Fibroblast of skin of back (primary cell): ENCODE measurements at places on chromosomes 16 and 17.

- DNase-seq: no peak
Observed at GRCh38 chr17:81482673-81483072, 29.9 kb downstream of the ACTG1 start.

GRCh38 chr17:2028234-2028614 is 1.7 kb upstream of the DPH1 start:
- no peak for DNase-seq

DNA sequence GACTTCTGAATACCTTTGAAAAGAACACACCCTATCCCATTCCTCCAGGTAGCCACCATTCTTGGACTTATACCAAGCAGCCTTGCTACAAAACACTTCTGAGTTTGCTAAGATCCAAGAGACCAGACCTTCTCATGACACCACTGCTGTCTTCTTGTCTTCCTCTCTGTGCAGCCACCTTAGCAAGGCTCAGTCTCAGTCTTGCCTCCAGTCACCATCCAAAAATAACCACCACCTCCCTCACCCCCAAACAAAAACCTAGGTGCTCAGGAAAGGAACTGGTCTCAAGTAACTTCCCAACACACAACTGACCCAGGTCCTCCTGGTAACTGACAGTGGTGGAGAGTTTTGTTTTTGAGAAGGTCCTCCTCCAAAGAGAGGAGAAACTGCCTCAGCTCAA is 90.9 kb upstream of the CORO6 start:
- DNase-seq: no peak

- peak; percentile 90 for DNase-seq
Observed at GRCh38 chr17:77470800-77471733, 330.3 kb downstream of the SEC14L1 start.

- peak; percentile 79 for DNase-seq
Observed at GRCh38 chr17:42363767-42364585, 24.3 kb downstream of the STAT3 start.

DNA sequence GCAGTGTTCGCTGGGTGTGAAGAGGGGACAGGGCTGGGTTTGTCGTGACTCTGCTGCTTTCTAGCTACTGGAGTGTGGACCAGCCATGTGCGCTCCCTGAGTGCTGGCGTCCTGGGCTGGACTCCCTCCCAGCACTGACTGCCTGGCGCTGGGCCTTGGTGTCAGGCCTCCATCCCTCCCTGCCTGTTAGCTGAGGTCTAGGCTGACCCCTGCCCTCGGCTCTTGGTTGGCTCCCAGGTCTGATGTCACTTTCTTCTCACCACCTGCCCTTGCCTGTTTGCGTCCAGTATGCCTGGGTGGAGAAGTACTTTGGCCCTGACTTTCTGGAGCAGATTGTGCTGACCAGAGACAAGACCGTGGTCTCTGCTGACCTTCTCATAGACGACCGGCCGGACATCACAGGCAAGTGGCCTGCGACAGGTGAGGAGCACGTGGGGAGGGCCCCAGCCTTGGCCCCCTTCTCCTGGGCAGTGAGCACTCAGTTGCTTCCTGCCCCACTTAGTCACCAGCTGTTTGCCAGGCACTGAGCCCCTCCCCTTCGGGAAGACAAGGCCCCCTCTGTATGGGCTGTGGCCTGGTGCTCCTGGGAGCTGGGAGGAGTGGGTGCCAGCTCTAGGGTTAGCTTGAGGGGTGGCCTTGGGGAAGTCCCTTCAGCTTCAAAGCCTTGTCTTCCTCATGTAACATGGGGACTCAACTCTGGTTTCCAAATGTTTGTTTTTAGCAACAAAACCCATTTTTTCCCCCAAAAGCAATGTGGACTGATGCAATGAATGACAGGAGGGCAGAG is 41.5 kb downstream of the NT5M start:
- DNase-seq: no peak

DNA sequence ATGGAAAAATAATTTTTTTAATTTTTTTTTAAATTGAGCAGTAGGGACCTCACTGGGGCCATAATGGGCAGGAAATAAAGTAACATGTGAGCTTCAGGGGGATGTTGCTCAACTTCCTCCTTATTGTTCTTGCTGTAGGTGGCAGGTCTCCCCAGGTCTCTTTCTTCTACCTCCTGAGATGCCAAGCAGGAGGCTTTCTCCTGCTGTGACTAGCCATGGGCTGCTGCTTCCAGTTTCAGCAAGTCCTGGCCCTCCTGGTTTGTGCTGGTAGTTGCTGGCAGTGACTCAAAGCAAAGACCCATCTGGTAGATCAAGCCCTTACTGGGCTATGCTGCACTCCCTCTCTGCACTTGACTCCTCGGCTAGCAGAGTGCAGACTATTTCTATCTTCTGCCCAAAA is 2.3 kb downstream of the DPEP2NB start:
- no peak for DNase-seq

DNA sequence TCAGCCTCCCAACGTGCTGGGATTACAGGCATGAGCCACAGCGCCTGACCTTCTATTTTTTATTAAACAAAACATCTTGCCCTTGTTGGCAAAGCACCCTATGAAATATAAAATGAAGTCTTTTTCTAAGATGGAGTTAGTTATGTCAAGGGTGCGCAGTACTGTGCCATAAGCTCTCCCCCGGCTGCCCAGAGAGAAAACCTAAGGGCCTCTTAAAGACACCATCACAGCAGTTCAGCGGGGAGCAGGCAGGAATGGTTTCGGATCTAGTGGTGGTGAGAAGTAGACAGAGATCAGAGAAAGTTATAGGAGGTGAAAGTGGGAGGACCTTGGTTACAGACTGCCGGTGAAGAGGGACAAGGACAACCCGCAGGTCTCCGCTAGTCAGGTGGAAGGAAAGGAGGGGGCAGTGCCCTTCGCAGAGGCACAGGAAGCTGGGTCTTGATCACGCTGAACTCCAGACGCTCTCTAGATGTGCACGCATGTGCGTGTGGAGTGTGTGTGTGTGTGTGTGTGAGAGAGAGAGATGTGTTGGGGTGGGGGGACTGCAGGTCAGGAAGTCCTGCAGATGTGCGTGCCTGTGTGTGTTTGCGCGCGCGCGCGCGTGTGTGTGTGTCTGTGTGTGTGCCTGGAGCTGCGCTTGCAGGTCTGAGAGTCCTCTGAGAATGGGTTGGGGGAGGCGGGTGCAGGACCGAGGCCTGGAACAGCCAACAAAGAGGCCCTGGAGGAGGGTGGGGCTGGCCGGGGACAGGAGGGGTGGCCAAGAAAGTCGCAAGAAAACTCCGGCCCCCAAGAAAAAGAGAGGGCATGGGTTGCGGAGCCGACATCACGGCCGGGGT is 748 bp upstream of the CMTM3 start:
- peak; percentile 65 for DNase-seq

DNA sequence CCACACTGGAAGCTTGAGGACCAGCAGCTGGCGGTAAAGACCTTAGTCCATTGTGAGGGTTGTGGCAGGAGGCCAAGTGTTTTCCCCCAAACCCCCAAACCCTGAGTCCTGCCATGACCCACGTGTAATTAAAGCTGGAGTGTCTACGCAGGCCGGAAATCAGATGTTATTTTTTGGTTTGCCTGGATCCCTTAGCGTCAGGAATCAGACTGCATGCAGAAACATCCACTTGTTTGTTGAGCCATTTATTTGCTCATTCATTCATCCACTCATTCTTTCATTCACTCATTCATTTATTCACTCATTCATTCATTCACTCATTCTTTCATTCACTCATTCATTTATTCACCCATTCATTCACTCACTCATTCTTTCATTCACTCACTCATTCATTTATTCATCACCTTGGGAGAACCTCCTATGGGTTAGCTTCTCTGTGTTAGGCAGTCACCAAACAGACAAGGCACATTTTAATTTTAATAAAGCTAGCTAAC is 313.1 kb downstream of the MAF start:
- no peak for DNase-seq

GRCh38 chr17:33263396-33263795 is 29.7 kb downstream of the ASIC2 start:
- DNase-seq: no peak

- no peak for DNase-seq
Observed at GRCh38 chr16:53912155-53912554, 208.2 kb downstream of the FTO start.

DNA sequence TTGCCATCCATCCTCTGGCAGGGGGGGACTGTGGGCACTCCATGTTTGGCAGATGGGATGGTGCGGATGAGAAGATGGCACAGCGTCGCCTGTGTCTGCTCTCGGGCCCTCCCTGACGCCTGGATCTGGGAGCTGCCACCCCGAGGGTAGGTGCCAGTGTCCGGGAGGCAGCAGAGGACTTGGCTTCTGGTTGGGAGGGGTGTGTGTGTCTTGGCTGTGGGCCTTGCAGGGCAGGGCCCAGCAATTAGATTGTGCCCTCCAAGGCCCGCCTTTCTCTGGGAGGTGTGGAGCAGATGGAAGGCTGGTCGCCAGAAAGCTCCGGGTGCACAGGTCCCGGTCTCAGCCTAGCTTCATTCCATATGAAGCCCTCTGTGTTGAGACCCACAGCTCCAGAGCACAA is 1.4 kb downstream of the RAP1GAP2 start:
- DNase-seq: no peak

DNA sequence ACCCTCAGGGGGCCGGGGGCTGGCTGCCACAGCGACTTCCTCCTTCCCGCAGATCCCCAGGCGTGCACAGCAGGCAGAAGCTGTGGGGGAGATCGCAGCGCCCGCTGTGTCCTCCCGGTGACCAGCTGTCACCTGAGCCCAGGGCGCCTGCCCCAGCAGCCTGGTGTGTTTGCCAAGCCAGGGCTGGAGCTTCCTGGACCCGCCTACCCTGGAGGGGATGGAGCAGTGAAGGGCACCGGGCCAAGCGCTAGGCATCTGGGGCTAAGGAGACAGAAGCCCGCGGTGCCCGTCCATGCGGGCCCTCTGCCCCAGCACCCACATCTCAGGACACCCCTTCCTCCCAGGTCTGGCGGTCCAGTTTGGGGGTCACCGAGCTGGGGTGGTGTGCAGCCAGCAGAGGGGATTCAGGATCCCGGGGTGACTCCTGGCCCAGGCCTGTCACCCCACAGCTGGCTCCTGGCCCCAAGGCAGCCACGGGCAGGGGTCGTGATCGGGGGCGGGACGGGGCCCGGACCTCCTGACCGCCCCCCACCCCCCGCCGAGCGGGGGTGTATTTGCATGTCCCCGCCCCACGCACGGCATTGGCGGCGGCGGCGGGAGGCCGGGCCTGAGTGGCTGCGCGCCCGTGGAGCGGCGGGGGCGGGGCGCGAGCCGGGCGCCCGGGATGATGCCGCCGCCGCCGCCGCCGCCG is at the start of gene RAB26:
Gene RAB26, plus strand, starts transcription at position 645 of the 691 bp plus-strand sequence. CDS start 159 bp downstream, outside the sequence.
- DNase-seq: peak; percentile 50

DNA sequence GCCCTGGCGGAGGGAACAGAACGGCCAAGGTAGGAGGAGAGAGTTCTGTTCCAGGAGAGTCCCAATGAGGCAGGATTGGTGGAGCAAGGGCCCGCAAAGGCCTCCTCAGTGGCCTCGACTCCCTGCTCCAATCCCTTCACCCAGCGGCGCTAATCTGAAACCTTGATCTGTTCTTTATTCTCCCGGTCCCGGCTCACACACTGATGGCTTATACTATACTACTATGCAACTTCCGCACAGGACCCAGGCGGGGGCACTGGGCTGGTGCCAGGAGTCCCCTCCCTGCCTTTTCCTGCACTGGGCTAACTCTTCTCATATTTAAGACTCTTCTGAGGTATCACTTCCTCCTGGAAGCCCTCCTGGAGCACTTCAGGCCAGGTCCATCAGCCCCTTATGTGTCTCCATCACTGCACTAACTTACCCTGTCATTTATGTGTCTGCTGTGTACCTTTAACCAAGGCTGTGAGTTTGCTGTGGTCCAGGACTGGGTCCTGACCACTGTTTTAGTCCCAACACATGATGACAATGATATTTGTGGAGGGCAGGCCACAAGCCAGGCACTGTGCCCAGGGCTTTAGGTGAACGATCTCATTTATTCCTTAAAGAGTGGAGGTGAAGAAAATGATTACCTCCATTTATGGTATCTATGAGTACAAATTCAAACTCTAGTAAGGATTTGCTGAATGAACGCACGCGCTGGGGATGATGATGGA is 6.8 kb downstream of the CCDC102A start:
- no peak for DNase-seq

GRCh38 chr17:19248928-19249574 is 11.9 kb downstream of the EPN2 start:
- peak; percentile 54 for DNase-seq

DNA sequence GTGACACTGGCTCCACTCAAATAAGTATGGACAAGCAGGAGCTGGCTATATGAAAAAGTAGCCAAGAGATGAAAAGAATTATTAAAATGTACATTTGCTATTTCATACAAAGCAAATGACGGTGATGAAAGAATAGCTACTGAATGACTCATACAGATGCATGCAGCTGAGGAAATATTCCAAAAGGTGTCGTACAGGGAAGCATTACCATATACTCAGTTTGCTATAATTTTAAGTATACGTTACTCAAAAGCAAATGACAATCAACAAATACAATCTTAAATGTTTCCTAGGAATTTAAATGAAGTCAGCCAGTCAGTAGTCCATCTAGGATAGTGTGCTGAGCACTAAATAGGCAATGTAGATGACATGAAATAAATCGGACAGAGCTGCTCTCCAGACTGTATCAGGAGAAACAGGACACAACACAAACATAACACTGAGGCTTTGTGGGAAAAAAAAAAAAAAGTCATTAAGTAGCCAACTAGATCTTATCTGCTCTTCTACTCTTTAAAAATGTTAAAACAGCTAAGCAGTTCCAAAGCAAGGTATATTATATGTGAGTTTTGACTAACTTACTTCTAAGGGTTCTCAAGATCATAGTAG is 65.0 kb downstream of the NCOR1 start:
- peak; percentile 46 for DNase-seq

GRCh38 chr16:79329166-79329521 is 271.4 kb downstream of the MAF start:
- DNase-seq: no peak

GRCh38 chr17:17845046-17845775 is 8.4 kb upstream of the SREBF1 start:
- DNase-seq: no peak

DNA sequence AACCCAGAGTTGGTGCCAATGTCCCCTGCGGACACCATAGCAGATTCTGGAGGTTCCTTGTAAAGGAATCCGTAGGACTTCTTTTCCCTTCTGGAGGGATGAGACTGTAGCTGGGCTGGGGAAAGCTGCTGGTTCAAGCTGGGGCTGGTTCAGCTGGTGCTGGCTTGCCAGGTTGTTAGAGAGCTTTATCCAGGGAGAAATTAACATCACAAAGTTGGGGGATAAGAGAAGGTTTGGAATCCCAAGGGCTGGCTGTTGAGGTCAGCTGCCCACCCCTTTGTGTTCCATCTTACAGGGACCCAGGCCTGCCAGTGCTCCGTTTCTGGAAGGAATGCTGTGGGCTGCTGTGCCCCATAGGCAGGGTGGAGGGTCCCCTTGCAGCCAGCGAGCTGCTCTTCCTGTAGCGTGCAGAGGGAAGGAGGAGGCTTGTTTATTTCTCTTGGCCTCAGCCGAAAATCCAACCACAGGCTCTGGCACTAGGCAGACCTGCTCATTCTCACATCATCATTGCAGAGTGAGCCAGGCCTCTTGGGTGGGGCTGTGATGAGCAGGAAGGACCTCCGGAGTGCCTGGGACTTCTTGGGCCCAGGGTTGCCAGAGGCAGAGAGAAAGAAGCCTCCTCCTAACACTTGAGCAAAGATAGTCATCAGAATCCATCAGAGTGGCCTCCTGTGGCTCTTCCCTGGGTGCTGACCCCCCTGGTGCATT is 251.1 kb downstream of the SEC14L1 start:
- DNase-seq: peak; percentile 99
